ENCODE measurements at places on chromosomes 3 and 15. TPM values are rescaled to one million over a fixed set of nuclear protein-coding genes. Genes with fewer than 3 reads are reported as not detected.

The PSMD6 gene
- total RNA-seq: 104 TPM

The CLRN1 gene
- total RNA-seq: not detected

The C3orf20 gene
- 0.12 TPM for total RNA-seq

The TPRG1 gene
- total RNA-seq: 11.4 TPM

The BFSP2 gene
- total RNA-seq: not detected

The CSTA gene
- total RNA-seq: not detected

The FANCD2OS gene
- total RNA-seq: not detected

The PARP15 gene
- 11.0 TPM for total RNA-seq

The C3orf49 gene
- total RNA-seq: not detected

The LMAN1L gene
- not detected for total RNA-seq

The CDHR4 gene
- total RNA-seq: 0.22 TPM

The GOLGA6L7 gene
- not detected for total RNA-seq

Measured in activated CD4-positive, alpha-beta memory T cell treated with anti-CD3 and anti-CD28 coated beads for 36 hours (primary cell).